ENCODE measurements at places on chromosomes 7 and 10.

GRCh38 chr7:55526770-55527169, 45.5 kb downstream of the VOPP1 start:
- no peak for DNase-seq

DNA sequence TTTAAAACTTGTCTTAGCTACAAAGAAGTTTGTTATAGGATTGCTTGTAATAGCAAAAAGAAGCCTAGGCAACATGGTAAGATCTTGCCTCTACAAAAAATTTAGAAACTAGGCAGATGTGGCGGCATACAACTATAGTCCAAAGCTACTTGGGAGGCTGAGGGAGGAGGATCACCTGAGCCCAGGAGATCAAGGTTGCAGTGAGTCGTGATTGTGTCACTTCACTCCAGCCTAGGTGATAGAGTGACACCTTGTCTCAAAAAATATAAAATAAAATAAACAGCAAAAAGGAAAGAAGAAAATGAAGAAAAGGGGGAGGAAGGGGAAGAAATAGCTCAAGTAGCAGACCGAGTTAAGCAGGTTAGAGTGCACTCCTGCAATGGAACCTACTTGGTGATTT, 47.0 kb upstream of the MPP7 start:
- DNase-seq: no peak

GRCh38 chr10:70308121-70309060, 24.6 kb upstream of the NPFFR1 start:
- DNase-seq: no peak

GRCh38 chr7:108000875-108001763, 1.8 kb downstream of the LAMB1 start:
- DNase-seq: peak; percentile 78

- no peak for DNase-seq
These were observed 76.2 kb upstream of the CCDC71L start for GRCh38 chr7:106737202-106737562.

DNA sequence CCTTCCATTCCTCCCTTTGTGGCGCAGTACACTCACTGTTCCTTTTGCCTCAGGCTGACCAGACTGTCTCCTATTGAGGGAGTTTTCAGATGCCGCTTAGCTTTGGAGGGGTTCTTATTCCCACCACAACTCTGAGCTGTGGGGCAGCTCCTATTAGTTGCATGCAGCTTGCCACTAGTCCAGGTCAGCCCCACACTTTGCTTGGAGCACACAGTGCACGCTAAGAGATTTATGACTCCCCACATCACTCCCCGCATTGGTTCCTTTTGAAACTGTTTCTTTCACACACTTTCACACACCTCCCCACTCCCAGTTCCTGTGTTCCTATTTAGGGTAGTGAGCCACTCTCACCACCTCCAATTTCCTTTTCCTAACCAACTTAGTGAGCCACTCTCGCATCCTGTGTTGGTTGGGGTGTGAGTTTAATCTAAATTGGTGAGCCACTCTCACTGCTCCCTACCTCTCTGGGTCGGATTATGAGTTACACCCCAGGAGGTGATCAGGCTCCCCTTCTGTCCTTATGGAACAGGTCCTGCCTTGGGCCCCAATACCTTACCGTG, 10.4 kb upstream of the ZNF485 start:
- DNase-seq: no peak

DNA sequence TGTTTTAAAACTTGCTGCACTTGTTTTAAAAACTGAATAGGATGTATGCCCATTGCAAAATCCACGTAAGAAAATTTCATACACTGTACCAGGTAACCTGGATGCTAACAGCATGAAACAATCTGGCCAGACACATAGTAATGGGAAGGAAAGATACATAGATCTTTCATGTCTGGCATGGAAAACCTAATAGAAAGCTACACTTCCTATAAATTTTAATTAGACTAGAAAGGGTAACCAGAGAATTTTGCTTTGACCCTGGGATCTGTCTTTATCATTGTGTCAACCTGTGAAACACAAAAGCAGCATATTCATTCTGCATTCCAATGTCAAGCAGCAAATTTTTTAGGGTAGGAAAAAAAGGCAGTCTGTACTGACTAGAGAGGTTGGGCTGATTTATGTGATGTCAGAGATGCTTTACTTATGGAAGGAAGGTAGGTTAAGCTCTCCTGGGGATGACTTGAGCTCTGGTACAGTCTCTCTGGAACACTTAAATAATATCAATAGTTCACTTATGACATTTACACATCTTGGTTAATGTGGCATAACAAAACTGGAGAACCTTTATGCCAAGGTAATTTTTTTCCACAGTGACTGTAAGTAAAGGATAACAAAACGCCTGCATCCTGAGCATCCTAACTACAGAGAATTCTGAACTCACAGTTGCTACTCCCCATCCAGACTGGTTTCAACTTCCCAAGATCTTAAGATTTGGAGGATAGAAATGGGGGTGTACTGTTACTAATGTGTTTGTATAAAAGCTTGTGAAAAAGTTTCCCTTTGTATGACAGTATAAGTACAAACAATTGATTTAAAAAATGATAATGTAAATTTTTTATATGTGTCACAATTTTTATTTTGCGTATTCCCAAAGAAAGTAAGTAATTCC, 44.7 kb downstream of the DOCK4 start:
- no peak for DNase-seq

GRCh38 chr7:6139189-6139996, 108.2 kb downstream of the ANKRD61 start:
- no peak for DNase-seq

GRCh38 chr10:121781101-121781500, 146.7 kb downstream of the ATE1 start:
- no peak for DNase-seq

GRCh38 chr7:55020466-55020871, 1.7 kb downstream of the EGFR start:
- peak; percentile 52 for DNase-seq

- DNase-seq: no peak
These were observed 2.0 kb downstream of the SEMA3D start for GRCh38 chr7:85184599-85185423.

GRCh38 chr10:90328896-90329295, 528.9 kb downstream of the HTR7 start:
- DNase-seq: no peak

DNA sequence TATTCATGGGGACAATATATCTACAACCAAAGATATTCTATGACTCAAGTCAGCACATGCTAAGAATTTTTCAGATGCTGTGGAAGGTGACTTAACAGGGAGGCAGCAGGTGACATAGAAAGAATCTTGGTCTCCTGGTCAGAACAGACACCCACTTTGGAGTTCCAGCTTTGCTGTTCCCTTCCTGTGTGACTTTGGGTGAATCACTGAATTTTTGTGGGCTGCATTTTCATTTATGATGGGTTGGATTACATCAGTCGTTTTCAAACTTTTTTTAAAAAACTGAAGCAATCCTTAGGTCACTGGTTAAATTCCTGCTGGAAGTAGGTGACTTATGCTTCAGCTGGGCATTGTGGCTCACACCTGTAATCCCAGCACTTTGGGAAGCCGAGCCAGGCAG, 24.9 kb downstream of the RGR start:
- no peak for DNase-seq

- DNase-seq: no peak
These were observed 257.8 kb downstream of the SNX10 start for GRCh38 chr7:26549281-26549944.

- DNase-seq: no peak
These were observed 24.9 kb upstream of the TNRC18 start for GRCh38 chr7:5448378-5449037.

DNA sequence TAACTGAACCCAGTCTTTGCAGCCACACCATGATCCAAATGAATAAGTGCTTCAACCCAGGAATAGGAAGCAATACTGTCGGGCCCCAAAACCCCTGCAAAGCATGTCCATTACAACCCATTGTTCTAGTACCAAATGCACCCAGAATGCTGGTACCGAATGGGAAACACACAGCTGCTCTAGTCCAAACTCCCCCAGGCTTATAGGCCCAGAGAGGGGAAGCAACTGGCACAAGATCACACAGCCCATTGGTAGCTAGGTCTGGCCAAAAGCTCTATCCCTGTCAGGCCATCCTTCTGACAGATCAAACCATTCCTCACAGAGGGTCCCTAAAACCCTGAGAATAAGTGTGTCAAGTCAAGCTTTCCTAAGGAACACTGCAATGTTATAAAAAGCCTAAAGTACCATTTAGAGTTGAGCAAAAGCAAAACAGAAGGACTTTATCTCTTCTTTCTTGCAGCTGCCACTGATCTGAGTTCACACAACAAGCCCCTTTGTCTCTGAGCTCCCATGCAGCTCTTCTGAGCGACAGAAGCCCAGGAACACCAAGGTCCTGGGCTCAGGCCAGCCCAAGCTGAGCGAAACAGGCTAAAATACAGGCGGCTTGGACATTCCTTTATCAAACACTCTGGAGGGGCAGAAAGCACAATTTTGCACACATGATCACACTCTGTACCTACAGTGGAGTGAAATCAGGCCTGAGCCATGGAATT, 116.7 kb downstream of the SGMS1 start:
- no peak for DNase-seq

GRCh38 chr7:71193099-71193810, 61.3 kb downstream of the GALNT17 start:
- no peak for DNase-seq

DNA sequence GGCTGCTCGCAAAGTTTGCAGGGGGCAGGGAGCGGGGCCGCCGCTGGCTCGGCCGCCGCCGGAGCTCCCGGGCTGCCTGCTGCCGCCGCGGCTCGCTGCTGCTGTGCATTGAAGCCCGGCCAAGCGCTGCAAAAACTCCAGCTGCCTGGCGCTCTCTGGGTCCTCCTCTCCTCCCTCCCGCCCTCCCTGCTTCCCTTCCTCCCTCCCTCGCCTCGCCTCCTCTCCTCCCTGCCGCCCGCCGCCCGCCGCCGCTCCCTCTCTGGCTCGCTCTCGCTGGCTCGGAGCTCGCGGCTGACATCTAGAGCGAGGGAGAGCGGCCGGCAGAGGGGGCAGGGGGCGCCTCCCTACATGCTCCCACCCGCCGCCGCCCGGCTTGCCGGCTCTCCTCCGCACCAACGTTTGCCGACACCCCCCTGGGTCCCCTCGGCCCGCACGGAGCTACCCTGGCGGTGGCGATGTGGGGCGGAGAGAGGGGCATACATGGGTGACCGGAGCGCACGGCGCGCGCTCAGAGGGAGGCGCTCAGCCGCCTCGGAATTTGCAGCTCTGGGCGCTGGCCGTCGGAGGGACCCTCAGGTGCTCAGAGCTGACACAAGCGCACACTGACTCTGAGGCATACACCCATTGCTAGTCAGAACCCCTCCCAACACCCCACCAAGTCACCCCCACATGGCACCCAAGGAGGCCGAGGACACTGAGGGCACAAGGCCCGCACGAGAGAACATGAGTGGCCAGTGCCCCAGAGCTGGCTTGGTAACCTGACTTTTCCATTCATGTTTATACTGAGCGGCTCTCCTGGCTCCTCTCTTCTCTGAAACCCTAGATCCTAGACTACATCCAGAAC, 1.2 kb upstream of the PLXNA4 start:
- DNase-seq: peak; percentile 63

DNA sequence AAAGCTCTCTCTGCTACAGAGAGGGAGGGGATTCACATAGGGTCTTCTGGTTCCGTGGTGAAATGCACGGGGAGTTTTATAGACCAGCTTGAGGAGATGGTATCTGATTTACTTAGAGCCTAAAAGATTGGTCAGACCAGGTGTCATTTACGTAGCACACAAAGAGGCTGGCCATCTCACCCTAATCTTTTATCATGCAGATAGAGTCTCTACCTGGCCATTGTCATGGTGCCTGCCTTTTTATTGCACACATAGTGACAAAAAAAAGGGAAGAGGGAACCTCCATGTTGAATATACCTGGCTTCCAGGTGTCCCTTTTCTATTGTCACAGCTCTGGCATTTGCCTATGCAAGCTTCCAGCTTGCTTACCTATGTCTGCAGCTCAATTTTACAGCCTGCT, 1456.1 kb downstream of the GATA3 start:
- no peak for DNase-seq

DNA sequence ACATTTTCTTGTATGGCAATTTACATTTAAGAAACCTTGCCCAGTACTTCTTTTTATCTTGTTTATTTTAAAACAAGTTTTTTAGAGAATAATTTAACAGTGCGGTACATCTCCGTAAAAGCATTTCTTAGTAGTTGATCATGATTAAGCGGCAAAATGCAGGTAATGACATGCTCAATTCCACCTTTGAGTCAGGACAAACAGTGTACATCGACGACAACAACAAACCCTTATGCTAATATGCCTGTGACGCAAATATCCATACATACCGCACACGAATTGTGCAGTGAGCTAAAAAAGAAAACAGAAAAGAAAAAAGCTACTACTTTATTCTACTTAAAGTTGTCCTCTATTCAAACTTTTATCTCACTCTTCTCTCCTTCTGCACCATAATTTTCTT, 1.9 kb downstream of the MAGI2 start:
- DNase-seq: no peak

GRCh38 chr10:121787169-121787568, 140.7 kb downstream of the ATE1 start:
- no peak for DNase-seq

- no peak for DNase-seq
These were observed 141.0 kb downstream of the PLXNA4 start for GRCh38 chr7:132435016-132435990.

DNA sequence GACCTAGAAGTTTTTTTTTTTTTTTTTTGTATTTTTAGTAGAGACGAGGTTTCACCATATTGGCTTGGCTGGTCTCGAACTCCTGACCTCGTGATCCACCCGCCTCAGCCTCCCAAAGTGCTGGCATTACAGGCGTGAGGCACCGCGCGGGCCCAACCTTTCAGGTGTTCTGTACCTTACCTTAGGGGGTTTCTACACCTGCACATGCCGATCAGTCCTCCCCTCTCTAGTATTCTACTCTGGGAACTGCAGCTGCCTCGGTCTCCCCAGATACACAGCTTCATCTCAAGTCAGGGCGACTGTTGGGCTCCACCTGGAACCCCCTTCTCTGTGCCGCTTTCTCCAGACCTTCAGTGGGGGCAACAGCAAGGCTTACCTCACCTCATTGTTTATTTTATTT, 79.9 kb downstream of the TACC2 start:
- DNase-seq: no peak

GRCh38 chr10:47179291-47179647, 120.7 kb upstream of the GDF10 start:
- no peak for DNase-seq

- no peak for DNase-seq
These were observed at the start of gene ADAM8 for GRCh38 chr10:133276435-133277201. Gene ADAM8, minus strand, starts transcription at chr10:133276868. Its CDS starts 51 bp downstream, at chr10:133276817.

DNA sequence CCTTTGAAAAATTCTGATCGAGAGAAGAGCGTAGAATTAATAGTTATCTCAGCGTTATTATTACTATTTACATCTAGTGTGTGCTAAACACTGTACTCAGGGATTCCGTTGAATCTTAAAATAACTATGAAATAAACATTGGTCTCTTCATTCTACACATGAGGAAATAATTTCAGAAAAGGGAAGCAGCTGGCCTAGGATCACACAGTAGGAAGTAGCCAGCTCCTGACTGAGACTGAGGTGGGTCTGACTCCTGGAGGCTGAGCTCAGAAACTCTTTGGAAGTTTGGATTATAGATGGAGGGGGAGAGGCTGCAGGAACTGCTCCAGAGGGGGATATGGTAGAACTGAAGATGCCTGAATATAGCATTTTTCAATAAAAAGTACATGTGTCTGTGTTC, 183.9 kb upstream of the WDR11 start:
- DNase-seq: no peak
